Left renal cortex interstitium (tissue), 4 donors: ENCODE measurements at places on chromosomes 12 and 14.

DNA sequence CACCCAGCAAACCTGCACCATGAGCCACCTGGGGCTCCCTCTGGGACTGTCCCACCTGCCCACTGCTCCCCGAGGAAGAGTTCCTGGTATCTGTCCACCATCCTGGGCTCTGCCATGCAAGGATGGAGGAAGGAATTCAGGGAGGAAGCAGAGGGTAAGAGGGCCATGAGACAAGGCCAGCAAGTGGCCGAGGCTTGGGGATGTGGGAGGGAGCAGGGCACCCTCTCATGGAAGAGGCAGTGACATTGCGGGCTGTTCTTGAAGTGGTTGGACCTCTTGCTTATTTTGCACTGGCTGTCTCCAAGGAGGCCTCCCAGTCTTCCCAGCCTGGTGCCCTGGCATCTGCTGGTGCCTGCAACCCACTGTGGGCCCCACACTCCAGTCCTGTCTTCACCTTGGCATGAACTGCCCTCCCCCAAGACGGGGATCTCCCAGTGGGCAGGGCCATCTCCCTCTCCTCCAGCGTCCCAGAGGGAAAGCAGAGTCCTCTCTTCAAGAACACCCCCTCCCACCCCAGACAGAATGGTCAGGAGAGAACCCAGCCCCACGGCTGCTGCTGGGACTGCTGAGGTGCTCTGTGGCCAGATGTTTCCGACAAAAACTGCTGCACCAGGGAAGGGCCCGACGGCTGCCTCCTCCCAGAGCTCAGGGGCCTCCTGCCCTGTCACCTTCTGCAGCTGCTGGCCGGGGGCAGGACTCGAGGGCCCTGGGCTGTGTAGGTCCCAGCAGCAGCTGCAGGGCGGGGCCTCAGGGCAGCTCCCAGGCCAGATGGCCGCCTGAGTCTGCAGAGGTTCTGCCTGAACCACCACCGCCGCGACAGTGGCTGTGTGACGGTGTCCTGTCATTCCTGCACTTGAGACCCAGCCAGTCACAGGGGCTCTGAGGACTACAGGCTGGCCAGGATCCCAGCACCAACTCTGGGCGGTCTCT, 1.8 kb upstream of the AKT1 start:
- DNase-seq, result no peak

DNA sequence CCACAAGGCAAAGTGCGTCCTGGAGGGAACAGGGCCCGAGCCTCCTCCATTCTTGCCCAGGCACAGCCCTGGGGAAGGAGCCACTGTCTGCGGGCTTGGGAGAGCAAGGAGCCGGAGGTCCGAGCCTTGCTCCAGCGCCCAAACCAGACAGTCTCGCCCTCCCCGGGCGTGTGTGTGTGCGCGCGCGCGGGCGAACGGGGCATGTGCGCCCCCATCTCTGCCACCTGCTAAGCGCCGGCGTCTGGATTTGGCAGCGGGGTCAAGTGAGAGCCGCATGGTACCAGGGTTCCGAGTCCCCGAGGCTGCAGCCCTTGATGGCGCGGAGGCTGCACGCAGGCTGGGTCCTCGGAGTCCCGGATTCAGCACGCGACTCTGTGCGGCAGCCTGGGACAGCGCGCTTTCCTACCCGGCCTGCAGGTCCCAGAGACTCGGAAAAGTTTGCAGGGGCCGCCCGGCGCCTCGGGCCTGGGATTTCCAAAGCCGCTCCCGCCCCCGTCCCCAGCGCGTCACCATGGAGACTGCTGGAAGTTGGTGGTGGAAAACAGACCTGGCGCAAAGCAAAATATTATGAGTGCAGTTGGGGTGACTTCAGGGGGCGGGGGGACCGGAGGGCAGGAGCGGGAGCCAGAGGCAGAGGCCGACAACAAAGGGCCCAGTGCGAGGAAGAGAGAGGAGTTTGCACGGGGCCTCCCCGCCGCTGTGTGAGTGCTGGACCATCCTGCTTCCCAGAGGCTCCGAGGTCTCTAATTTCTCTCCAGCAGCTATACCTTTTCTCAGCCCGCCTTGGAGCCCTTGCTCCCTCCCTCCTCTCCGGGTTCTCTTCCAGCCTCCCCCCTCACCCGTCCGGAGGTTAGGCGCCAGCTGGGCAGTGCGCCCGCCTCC, 4.2 kb downstream of the RFX4 start:
- DNase-seq, result no peak

- DNase-seq, result no peak
Measured at GRCh38 chr14:68225321-68225720, 405.7 kb downstream of the RAD51B start.

GRCh38 chr12:95630496-95630895, 79.2 kb upstream of the USP44 start:
- no peak for DNase-seq

DNA sequence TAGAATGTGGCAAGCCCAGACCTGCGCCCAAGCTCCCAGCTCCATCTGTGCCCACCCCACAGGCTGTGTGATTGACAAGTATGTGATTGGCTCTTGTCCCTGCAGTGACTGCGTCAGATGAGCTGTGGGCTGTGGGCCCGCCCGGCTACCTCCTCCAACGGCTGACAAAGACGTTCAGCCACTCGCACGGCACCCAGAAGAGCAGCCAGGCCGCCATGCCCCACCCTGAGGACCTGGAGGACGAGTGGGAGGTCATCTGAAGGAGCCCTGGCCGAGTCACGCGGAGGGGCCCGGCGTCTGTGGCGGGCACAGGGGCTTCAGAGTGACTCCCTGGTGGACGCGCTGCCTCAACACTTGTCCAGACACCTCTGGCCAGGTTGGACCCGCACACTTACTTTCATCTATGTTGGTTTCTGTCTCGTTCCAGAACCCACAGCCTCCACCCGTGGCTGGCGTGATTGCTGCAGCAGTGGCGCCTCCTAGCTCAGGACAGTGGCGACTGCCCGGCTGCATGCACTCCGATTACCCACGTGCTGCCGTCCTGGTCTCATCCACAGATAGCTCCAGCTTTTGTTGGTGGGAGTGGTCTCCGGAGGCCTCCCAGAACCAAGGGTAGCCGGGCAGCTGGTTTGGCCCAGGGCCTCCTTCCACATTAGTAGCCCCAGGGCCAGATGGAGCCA, 11.4 kb downstream of the ANKRD9 start:
- no peak for DNase-seq

GRCh38 chr14:31968107-31968810, 108.8 kb upstream of the ARHGAP5 start:
- DNase-seq, result no peak

DNA sequence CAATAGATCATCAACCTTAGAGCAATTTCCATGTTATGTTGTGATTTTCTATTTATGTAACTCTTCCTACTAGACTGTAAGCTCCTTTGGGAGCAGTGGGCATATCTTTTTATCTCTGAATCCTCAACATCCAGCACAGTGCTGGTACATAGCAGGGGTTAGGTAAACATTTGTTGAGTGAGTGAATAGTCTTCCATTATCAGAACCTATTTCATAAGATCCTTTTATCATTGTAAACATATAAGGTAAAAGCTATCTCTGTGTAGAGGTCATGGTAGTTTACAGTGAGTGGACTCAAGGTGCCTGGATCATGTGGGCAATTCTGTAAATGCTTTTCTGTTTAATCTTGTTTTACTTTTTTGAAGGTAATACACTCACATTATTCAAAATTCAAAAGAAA, 15.1 kb downstream of the FKBP11 start:
- no peak for DNase-seq

GRCh38 chr12:51065530-51065929, 17.4 kb downstream of the LETMD1 start:
- no peak for DNase-seq

DNA sequence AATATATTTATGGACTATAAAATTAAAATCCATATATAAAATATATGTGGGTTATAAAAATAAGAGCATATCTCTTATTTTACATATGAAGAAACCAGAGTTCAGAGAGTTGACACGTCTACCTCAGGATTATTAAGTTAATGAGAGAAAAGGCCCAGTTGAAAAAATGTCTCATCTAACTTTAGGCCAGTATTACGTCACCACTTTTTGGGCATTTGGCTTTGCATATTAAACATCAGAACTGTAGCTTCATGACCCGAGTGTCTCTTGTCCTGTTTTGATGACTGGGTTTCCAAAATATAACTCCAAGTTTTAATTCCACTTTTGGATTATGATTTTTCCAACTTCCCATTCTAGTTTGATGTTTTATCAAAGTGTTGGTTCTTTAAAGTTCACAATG, 1026.1 kb downstream of the SLC6A15 start:
- DNase-seq, result no peak

DNA sequence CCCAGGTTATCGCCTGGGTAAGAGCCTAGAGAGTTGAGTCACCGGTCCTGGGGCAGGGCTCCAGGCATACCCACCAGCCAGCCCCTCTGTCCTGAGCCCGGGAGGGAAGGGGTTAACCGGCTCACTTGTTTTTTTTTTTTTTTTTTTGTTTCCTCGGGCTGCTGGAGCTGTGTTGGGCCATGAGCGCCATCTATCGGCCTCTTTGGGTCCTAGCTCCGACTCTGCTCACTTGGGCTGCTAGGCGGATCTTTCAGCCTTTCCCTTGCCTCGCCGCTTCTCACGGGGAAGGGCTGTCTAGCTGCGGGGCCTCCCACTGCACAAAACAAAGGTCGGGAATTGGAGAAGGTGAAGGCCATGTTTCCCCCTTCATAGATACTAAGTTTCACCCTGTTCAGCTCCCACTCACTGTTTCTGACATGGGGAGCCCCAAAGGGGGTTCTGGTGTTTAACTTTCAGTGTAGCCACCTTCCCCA, 2.8 kb upstream of the SMUG1 start:
- DNase-seq, result no peak

GRCh38 chr12:107458990-107459389, 226.6 kb upstream of the PWP1 start:
- DNase-seq, result no peak

- no peak for DNase-seq
Measured at GRCh38 chr14:90426031-90426540, 29.3 kb downstream of the CALM1 start.

- no peak for DNase-seq
Measured at GRCh38 chr12:123942911-123943648, 29.6 kb downstream of the CCDC92 start.

- no peak for DNase-seq
Measured at GRCh38 chr12:23222801-23223200, 597.8 kb downstream of the ETNK1 start.

DNA sequence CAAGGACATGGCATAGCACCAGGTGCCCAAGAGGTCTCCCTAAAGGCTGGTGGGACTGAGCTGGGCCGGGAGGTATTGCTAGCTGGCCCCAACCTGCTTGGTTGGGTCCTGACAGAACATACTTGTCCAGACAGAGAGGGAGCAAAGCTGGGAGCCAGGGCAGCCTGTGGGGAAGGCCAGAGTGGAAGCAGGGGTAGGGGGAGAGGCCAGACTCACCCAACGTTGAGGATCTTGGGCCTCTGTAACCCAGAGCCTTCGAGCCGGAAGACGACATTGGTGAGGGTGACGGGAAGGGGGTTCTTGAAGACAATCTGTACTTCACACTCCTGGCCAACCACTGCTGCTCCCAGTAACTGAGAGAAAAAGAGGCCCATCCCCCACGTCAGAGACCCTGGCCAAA, 9.0 kb downstream of the TGM1 start:
- DNase-seq, result no peak

DNA sequence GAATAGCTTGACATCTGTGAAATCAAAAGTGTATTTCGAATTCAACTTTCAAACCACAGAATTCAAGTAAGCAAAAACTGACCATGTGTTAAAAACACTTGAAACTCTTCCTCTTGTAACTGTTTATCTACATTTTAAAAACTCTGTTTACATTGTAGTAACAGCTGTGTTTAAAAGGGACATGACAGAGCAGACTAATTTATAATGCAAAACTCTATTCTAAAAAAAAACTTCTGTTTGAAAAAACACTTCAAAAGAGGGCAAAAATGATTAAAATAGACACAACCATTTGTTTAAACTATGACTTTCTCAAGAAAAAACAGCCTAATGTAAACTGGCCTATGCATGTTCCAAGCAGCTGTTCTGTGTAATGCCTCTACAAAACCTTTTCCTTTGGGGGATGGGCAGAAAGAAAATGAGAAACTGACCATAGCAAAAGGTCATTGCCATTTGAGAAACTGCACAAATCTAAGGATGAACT, 149.1 kb upstream of the HMGA2 start:
- DNase-seq, result no peak

DNA sequence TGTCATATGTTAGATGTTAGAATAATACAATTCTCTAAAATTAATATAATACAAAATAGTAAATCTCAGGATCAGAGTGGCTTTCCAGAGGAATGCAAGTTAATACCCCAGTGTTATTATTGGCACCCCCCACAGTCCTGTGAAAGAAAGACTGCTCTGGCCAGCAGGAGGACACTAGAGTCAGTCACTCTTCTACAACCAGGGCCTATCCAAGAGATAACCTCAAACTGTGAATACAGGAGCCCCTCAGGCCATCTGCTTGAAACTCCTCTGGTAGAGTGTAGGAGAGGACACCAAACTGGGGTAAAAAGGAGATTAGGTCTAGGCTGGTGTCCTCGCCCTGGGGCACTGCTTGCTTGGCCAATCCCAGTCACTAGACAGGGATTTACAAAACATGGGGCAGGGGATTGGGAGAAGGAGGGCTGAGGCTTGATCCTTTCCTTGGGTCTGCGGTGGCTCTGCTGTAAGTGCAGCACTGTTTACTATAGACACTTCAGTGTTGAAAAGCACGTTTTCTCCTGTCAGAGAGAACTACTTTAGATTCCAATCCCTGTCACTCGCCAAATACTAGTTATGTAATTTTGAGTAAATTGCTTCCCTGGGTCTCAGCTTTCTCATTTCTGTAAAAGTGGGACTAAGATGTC, 44.5 kb upstream of the PTPRR start:
- no peak for DNase-seq

GRCh38 chr14:32933629-32934072, 5.0 kb upstream of the NPAS3 start:
- no peak for DNase-seq

DNA sequence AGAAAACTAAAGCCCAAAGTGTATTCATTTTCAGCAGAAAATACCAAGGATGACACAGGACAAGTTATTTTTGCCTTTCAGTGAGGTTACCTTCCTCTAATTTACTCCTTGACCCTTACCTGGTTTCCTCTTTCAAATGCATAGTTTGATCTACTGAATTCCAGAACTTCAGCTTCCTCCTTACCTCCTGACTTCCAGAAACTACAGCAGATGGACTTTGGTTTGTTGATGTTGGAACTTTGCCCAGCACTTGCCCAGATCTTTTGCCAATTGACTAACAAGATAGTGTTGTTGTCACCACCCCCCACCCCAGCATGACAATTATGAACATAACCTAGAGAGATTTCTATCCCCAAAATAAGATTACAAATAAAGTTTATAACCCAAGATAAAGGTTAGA, 63.2 kb downstream of the NAV3 start:
- DNase-seq, result no peak

GRCh38 chr12:6928703-6929407, 1.1 kb downstream of the ATN1 start:
- DNase-seq, result no peak
